ENCODE measurements at places on chromosomes 2 and 18.
A peak's percentile ranks its signal among the peaks of the same experiment; 100 is the strongest.

GRCh38 chr2:40653829-40654228, 201.9 kb upstream of the SLC8A1 start:
- no peak for DNase-seq

DNA sequence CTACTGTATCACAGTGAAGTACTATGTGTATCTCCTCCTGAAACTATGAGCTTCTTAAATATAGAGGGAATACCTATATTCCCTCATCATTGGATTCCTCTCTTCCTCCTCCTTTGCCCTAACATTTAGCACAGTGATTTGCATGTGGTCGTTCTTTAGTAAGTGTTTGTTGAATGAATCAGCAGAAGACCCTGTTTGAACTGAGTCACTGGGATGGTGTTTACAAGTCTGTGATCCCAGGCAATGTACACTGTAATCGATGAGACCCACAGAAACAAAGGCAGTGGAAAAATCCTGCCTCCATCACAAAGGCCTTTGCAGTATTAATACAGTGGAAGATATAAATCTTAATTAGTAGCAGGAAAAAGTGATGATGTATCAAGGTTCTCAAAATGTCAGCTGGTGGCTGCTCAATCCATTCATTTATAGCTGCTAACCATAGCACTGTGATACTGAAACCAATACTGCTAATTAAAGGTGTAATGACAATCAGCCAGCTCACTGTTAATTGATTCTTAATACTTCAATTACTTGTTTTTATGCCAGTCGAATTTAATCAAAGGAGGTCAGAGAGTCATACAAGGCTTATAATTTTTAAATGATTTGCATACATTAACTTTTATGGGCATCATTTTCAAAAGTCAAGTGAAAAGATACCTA, 20.8 kb upstream of the MYO3B start:
- DNase-seq = no peak

GRCh38 chr2:172643142-172643541, 87.3 kb downstream of the PDK1 start:
- DNase-seq = no peak

- DNase-seq = no peak
Measured at GRCh38 chr2:127455566-127456493, 37.6 kb downstream of the PROC start.

DNA sequence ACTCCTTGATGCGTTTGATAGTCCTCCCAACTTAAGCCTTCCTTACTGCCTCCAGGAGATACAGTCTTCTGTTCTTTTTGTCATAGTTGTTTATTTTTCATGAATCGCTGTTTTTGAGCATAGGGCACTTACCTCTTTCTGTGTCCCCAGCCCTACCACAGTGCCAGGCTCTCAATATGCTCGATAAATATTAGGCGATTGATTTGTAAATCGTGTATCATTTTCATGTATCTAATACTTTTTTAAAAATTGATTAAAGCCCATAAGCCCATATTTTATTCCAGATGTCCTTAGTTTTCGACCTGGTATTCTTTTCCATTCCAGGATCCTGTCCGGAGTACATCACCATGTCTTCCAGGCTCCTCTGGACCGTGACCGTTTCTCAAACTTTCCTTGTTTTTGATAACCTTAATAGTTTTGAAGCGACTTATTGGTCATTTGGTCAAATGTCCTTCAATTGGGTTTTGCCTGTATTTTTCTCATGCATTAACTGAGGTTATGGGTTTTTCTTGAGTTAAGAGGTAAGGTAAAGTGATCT, 444 bp upstream of the MMADHC start:
- no peak for DNase-seq

DNA sequence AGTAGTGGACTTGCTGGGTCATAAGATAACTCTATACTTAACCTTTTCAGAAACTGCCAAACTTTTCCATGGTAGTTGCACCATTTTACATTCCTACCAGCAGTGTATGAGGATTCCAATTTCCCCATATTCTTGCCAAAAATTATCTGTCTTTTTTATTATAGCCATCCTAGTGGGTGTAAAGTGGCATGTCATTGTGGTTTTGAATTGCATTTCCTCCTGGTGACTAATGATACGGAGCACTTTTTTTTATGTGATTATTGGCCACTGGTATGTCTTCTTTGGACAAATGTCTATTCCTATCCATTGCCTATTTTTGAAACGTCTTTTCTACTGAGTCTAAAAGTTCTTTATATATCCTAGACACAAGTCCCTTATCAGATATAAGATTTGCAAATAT, 44.3 kb downstream of the CACNB4 start:
- no peak for DNase-seq

DNA sequence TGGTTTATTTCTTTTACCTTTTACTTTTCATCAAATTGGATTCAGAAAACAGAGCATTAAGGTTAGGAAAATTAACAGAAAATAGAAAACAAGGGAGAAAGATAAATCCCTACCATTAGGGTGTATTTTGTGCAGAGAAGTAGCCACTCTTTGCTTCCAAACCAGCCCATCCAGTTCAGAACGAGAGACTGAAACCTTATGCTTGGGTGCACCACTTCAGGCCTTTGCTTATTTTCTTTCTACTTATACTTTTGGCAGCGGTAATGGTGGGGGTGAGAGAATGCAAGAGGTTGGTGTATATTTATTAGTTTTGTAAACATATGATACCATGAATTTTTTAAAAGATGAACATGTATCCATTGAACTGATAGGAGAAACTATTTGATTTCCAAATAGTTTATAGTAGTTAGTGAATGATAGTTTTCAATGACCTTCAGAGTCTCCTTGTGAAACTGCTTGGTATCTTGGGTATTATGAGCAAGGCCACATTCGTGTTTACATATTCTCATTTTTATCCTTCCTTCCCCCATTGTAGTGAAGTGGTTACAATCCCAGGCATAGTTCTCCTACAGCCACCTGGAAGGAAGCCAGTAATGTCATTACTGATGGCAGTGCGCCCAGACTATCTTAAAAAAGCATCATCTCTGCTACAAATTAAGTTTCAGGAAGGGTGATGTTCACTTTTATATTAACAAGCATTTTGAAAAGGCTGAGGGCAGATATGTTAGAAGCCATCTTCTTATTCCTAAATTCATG, 60.8 kb downstream of the MFSD6 start:
- peak; percentile 82 for DNase-seq

DNA sequence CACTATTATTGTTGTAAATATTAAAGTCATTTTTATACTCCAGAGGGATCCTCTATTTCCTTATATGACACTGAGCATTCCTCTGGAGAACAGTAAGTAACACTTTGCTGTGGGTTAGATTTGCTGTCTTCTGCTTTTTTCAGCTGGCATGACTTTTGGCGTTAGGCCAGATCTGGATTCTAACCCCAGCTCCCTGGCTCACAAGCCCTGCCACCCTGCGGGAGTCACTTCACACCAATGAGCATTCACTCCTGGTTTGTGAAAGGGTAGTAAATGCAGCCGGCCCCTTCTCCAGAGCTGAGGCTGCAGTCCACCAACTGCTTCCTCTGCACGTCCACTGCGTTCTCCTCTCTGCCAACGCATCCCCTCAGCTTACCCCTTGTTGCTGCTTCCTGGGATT, 373.8 kb upstream of the RAB6C start:
- DNase-seq = no peak

DNA sequence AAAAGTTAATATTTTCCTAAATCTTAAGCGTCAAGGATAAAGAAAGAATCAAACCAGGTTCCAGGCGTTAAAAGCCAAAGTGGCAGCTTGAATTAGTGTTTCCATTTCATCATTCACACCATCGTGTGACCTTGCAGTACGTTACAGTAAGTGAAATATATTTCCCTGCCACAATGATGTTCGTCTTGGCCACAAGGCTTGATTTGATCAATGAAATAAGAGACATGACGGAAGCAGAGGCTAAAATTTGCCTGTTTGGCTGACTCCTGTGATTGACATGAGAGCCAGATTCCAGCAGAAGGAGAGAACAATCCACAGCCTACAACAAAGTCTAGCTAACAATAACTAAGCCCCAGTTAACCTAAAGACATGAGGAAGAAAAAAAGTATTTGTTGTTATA, 62.0 kb downstream of the ASXL2 start:
- no peak for DNase-seq

GRCh38 chr2:98541489-98541888, 66.8 kb downstream of the COA5 start:
- DNase-seq = peak; percentile 42

GRCh38 chr18:68725346-68725745, 10.4 kb upstream of the TMX3 start:
- no peak for DNase-seq

DNA sequence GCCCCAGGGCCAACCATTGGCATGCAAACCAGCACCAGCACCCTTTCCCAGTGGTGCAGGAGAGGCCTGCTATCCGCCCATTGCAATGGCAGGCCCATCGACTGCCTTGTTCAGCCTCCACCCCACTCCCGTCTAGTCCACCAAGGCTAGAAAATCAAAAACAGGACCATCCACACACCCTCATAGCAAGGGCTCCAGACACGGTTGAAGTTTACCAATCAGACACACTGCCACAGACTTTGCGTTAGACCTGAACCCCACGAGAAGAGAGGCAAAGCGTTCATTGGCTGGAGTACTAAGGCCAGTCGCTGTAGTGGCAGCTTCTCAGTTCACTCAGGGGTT, 95.3 kb upstream of the TEX51 start:
- DNase-seq = no peak

DNA sequence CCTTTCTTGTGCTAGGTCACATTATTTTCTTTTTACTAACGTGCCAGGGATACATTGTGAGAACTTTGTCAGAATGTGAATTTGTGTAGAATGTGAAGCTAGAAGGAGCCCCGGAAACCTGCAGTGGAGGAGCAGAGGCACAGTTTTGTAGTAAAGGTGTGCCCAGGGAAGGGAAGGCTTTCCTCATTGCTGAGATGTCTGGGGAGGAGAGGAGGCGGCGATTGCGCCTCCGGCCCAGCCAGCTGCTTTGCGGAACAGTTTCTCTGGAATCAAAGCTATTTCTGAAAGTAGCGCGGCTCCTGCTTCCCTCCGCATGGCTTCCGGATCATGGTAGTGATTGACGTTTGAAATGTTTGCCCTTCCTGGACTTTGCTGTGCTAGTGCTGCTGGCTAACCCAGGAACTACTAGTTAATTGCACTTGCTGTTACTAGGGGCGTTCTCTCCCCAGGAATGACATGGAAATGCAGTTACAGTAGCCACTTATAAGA, 83.1 kb upstream of the RBM44 start:
- DNase-seq = no peak

GRCh38 chr18:64191069-64191468, 42.2 kb upstream of the LINC00305 start:
- no peak for DNase-seq

DNA sequence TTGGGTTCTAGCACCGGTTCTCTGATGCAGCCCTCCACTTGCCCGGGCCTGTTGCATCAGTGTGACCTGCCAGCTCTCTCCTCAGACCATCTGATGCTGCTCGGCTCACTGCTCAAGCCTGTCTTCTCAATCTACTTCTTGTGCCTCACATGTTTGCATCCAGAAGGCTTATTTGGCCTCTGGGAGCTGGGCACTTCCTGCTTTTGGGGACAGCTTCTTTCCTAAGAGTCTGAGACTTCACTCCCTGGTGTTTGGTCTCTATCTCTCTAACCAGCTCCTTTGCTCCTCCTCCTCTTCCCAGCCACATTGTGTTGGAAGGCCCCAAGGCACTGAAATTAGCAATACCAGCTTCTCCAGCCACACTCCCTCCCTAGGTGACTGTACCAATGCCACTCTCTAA, 212.8 kb downstream of the CDCA7 start:
- no peak for DNase-seq

DNA sequence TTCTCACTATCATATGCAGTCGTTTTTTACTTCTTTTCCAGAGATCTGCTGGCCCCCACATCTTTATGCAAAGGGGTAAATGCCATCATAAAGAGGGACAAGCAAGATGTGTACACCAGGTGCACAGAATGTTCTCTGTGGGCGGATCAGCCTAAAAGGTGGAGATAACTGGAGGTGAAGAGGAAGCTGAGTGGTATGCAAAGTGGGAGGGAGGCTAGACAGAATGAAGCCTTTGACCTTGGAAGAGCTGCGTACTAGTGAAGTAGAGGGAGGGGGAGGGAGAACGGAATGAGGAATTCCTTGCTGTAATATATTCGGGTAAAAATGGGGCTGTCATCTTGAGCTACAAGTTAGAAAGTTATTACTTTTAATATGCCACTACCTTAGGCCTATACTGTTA, 287.5 kb upstream of the VRK2 start:
- DNase-seq = no peak

DNA sequence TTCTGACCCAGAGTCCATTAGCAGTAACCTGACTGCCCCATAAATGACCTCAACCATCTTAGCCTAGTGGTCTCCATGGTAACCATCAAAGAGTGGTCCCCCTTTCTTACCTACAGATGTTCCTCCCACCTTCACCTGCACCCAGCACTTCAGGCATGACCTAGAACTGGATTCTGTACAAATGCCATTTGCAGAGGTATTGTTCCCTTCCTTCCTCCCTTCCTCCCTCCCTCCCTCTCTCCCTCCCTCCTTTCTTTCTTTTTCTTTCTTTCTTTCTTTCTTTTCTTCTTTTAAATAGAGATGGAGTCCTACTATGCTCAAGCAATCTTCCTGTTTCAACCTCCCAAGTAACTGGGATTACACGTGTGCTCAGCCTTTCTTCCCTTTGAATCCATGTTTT, 114.6 kb upstream of the SLC1A4 start:
- no peak for DNase-seq

GRCh38 chr2:155309483-155309882, 611.0 kb downstream of the KCNJ3 start:
- no peak for DNase-seq

GRCh38 chr2:9692456-9693195, 61.8 kb upstream of the YWHAQ start:
- DNase-seq = no peak

DNA sequence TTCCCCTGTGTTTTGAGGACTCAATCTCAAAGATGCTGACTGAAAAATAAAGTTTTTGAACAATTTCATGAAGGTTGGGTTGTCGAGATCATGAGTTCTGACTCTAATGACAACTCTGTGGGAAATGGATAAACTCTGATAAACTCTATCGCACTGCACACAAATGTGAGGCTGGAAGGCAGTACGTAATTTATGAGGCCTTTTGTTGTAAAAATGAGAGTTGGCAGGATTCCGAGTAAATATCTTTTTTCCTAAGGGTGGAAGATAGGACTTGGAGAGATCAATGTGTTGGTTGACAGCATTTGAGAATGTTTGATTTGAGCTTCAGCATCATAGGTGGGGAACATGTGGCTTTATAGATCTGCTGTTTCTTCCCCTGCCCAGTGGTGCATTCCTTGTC, 90.4 kb downstream of the SPTBN1 start:
- DNase-seq = no peak
